ENCODE measurements at places on chromosomes 1 and 21.
A peak's percentile ranks its signal among the peaks of the same experiment; 100 is the strongest.

- DNase-seq, result peak; percentile 9
- peaks cover 36% of the 10 kb centered on the region for H3K4me1 ChIP-seq
- no peaks in the 10 kb centered on the region for H3K27me3 ChIP-seq
- H3K27ac ChIP-seq, result peak overlapping the region; percentile 80
Observed at GRCh38 chr1:42765832-42766740, 742 bp downstream of the P3H1 start.

- DNase-seq, result no peak
- no peaks in the 10 kb centered on the region for H3K4me1 ChIP-seq
- H3K27ac ChIP-seq, result no peak overlapping the region
- H3K36me3 ChIP-seq, result no peaks in the 10 kb centered on the region
- H3K4me3 ChIP-seq, result no peak overlapping the region
- peaks cover 8% of the 10 kb centered on the region for H3K27me3 ChIP-seq
Observed at GRCh38 chr1:44485229-44485933, 80.3 kb downstream of the RNF220 start.

DNA sequence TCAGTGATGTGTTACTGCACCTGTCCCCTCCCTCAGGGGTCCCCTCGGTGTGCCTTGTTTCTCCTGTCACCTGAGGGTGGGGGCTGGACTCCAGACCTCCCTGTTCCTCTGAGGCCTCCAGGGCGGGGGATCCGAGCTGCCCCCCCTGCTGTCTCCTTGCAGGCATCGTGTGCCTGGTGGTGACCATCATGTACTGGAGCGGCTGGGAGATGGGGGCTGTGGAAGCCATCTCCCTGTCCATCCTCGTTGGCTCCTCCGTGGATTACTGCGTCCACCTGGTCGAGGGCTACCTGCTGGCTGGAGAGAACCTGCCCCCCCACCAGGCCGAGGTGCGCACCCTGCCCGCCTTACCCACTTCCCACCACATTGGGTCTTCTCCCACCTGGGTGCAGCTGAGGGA is 56.4 kb downstream of the DISP3 start:
- no peaks in the 10 kb centered on the region for H3K27me3 ChIP-seq
- no peak overlapping the region for H3K27ac ChIP-seq
- H3K4me3 ChIP-seq, result no peak overlapping the region
- H3K36me3 ChIP-seq, result no peaks in the 10 kb centered on the region
- no peaks in the 10 kb centered on the region for H3K4me1 ChIP-seq
- no peak for DNase-seq

DNA sequence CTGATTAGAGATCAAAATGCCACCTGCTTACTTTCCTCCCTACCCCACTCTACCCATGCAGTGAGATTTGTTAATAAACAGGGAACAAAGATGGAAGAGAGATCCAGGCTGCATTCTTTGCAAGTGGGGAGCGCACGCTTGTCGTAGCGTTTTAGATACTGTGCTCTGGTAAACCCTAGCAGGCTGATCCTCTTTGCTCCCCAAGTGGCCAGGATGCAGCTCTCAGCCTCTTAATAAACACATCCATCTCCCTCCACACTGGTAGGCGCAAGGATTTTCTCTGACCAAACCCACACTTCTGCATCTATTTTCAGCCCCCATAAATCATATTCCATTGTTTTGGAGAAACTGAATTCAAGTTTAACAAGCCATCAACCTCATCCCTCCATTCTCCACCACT is 2.9 kb downstream of the PGBD5 start:
- H3K36me3 ChIP-seq, result no peaks in the 10 kb centered on the region
- H3K4me1 ChIP-seq, result no peaks in the 10 kb centered on the region
- H3K27ac ChIP-seq, result no peak overlapping the region
- H3K4me3 ChIP-seq, result no peak overlapping the region
- H3K27me3 ChIP-seq, result peaks cover 33% of the 10 kb centered on the region
- no peak for DNase-seq

DNA sequence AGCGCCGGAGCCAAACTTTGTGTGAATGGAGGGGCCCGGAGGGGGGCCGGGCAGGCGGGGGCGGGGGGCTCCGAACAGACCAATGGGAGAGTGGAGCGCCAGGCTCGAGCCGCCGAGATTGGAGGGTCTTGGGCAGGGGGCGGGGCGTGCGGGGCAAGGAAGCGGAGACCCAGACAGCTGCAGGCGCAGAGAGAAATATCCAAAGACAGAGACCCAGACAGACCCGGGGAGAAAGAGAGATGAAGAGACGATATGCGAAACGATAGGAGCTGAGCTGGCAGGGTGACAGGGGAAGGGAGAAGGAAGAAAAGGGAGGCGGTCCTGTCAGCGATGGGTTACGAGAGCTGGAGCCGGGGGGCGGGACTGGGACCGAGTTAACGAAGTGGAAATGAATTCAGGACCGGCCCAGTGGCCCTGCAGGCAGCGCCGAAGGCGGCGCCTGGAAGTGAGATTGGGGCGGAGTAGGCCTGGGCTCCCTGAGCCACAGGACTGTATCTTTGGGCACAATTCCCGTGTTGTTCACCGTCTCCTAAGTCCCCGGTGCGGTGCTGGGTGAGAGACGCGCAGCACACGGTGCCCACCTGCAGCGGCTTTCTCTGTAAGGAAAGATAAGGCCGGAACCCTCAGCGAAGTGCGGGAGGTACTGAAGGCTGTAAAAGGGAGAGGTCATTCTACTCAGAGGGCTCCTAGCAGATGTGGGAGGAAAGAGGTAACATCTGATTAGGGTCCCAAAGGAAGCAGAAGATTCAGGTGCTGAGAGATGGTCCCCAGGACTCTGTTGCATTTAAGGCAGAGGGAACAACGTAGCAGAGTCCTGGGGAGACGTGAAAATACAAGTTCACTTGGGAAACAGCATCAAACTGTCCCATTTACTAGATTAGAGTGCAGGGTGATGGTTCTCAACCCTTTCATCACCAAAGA is 543 bp upstream of the KCNJ10 start:
- peaks cover 23% of the 10 kb centered on the region for H3K27me3 ChIP-seq
- H3K27ac ChIP-seq, result no peak overlapping the region
- DNase-seq, result peak; percentile 61
- peaks cover 9% of the 10 kb centered on the region for H3K4me1 ChIP-seq
- H3K36me3 ChIP-seq, result no peaks in the 10 kb centered on the region

- H3K4me3 ChIP-seq, result no peak overlapping the region
- H3K27me3 ChIP-seq, result no peaks in the 10 kb centered on the region
- H3K27ac ChIP-seq, result no peak overlapping the region
- DNase-seq, result no peak
- H3K4me1 ChIP-seq, result no peaks in the 10 kb centered on the region
- H3K36me3 ChIP-seq, result no peaks in the 10 kb centered on the region
Observed at GRCh38 chr1:70387507-70387906, 23.6 kb upstream of the CTH start.
